Stimulated activated CD4-positive, alpha-beta T cell treated with anti-CD3 and anti-CD28 coated beads, Interleukin-2, amount 100 ng/mL, for 48 hours (primary cell): ENCODE measurements at places on chromosomes 3 and 15.

DNA sequence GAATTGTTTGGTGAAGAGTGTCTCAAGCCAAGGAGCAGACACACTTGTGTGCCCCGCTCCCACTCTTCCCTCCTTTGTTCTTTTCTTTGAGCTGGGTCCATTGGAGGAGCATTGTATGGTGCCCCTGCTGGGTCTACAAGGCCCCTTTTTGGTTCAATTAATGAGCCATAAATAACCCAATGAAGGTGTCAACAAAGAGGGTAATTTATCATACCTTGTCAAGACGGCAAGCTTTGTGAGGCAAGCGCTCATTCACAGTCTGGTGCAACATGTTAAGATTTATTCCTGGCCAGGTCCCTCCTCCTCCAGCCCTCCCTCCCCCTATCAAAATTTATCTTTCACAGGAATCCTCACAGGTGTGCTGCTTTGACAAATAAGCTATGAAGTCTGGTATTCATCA, 300.1 kb downstream of the RORA start:
- no peak for DNase-seq

DNA sequence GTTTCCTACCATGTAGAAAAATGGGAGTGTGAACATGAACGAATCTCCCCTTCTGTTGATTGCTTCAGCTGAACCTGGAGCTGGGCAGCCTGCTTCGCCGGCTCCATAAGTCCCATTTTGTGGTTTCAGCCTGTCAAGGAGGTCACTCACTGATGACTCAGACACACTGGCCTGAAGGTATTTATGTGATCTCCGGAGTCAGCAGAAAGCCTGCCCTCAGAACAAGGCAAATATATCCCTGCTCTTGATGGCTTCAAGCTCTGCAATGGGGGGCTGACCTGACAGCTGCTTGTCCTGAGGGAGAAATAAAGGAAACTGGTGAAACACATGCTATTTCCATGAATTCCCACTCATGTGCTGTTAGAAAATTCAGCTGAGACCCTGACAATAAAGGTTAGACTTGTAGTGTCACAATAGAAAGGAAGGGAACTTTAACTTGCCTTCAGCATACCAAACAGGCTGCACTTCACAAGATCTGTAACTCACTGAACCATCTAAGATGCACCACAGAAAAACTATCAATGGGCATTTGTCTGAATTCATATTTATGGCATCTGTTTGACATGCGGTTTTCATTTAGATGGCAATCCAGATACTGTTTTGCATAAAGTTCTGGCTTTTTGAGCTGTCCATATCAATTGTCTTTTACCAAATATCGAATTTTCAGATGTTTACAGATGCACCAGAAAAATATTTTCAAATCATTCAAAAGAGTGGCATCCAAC, 282.0 kb upstream of the VEPH1 start:
- no peak for DNase-seq

- no peak for DNase-seq
Measured at GRCh38 chr3:25094932-25095685, 333.0 kb upstream of the RARB start.

DNA sequence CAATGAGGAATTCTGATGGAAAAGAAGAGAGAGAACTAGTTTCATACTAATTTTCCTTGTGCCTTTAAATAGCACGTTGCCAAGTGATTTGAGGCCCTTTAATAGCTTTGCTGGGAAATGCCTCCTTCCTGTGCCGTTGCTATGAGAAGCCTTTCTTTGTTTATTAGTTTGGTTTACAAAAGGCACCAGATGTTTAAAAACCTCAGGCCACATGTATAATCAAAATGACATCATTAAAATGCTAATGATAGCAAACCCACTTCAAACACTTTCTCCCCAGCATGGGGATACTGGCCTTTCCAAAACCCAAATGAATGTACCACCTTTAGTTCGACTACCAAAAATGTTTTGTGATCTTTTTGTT, 50.0 kb upstream of the TBC1D23 start:
- DNase-seq: no peak

- no peak for DNase-seq
Measured at GRCh38 chr15:70491201-70491621, 272.1 kb downstream of the UACA start.

DNA sequence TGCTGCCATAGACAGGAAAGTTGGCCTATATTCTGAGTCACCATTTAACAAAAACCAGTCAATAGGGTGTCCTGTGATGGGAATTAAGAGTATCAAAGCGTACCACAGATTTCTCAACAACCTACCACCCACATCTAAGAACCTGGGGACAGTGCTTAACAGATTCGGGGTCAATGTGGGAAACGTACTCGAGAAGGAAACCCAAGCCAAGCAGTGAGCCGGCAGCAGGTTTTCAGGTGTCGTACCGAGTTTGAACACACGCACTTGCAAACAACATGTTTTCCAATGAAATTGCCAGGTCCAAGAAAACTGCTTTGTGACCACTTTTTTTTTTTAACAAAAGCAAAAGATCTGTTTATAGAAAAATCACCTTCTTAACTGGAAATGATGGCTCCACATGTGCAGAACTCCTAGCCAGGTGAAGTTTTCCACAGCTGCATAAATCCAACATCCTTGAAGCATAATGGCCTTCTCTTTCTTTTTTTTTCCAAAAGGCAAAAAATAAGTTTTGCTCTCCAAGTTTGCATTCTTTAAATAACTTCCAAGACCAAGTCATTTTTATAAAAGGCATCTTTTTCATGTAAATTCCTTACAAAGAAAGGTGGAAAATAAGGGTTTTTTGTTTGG, 45.7 kb downstream of the ADAMTS17 start:
- no peak for DNase-seq

DNA sequence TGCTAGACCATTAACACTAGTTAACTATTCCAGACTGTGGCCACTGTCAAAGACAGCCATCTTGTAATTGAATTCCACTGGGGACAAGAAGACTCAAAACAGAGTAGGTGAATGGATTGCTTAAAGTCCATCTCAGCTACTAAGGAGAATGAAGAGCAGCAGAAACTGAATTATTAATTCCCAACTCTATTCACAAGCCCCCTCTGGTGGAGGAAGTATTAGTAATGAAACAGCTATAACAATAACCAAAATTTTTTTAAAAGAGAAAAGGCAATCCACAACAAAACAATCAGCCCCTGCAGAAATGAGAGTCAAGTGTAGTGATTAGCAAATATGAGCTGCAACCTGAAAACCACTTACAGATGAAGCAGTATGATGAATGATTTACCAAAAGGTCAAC, 302.8 kb downstream of the FHIT start:
- DNase-seq: no peak

DNA sequence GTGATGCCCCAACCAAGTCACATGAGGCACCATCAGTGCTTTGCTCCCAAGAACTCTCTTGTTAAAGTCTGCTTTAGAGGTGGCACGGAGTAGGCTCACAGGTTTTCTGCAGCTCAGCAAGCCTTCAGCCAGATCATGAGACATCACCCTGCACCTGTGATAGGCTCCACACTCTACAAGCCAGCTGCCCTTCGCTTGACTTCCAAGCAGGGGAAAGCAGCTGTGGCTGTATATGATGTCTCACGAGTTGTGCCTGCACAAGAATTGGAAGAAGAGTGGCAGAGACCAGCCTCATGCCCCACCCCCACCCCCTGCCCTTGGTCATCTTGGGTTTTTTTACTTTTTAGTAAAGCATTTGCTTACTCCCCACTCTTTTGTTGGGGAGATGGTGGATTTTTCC, 22.5 kb downstream of the MRPS11 start:
- no peak for DNase-seq

GRCh38 chr15:59236394-59236793, 29.8 kb downstream of the LDHAL6B start:
- DNase-seq: no peak

- DNase-seq: no peak
Measured at GRCh38 chr15:71202712-71203111, 87.4 kb downstream of the THSD4 start.

DNA sequence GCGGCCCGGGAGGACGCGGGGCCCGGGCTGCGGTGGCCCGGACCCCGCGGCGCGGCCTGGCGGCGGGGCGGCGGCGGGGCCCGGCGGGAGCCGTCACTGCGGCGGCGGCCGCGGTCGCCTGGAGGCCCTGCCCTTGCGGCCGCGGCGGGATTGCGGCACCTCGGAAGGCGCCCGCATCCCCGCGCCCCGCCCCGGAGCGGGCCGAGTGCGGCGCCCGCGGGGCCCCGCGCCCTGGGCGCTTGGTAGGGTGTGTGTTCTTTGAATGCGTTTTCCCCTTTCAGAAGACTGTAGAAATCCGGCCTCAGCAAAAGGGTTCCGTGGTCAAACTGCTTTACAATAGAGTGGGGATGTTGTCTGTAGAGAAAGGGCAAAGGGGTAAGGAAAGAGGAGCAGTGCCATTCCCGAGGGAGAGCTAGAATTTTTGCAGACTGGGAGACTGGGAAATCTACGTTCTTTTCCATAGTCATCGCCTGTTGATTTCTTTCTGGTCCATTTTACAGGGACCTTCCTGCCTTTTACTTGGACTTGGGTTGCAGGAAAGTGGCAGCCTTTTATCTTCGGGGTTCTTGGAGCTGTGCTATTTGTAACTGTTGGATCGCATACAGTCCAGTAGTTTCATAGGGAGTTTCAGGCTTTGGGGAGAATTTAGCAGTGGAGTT, 630 bp downstream of the SNRK start:
- no peak for DNase-seq

- no peak for DNase-seq
Measured at GRCh38 chr3:24400015-24400414, 94.6 kb downstream of the THRB start.

GRCh38 chr15:62854420-62855084, 188.0 kb upstream of the TPM1 start:
- DNase-seq: no peak

DNA sequence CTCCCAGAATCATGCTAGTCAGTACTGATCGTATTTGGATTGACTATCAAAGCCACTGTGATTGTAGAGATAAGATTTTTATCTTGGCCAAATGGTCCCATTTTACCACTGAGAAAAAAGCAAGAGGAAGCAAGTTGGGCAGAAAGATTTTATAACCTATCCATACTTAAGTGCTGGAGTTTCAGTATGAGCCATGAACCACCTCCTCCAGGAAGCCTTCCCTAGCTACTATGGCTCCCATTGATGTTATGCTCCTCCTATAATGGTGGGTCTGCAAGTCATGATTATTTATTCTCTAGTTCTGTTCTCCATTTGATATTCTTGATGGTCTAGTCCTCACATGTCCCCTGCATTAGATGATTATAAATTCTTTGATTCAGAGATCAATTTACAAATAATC, 6.6 kb downstream of the MEGF11 start:
- no peak for DNase-seq

GRCh38 chr15:67775250-67775649, 50.1 kb upstream of the SKOR1 start:
- no peak for DNase-seq

DNA sequence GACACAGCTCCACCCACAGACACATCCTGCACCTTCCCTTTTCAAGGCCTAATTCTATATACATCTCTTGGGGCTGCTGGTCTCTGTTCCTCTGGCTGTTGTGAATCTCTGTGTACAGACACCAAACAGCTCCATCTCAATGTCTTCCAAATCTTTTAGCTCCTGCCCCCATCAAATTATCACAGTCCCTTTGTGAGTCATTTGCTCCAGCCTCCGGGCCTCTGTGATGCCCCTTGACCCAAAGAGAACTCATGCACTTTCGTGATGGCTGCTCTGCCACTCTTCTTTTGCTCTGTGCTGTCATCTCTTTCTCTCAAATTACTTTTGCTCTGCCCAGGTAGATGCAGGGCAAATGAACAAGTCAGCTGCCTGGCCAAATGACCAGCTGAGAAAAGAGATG, 369.0 kb upstream of the CDIN1 start:
- no peak for DNase-seq

- no peak for DNase-seq
Measured at GRCh38 chr3:176927706-176928581, 269.3 kb downstream of the TBL1XR1 start.

- no peak for DNase-seq
Measured at GRCh38 chr3:81735334-81735733, 26.1 kb downstream of the GBE1 start.

- no peak for DNase-seq
Measured at GRCh38 chr15:32956711-32957110, 237.8 kb downstream of the FMN1 start.

- no peak for DNase-seq
Measured at GRCh38 chr3:145383416-145383815, 777.6 kb downstream of the PLOD2 start.

- DNase-seq: no peak
Measured at GRCh38 chr3:167785790-167786189, 50.3 kb downstream of the SERPINI1 start.

DNA sequence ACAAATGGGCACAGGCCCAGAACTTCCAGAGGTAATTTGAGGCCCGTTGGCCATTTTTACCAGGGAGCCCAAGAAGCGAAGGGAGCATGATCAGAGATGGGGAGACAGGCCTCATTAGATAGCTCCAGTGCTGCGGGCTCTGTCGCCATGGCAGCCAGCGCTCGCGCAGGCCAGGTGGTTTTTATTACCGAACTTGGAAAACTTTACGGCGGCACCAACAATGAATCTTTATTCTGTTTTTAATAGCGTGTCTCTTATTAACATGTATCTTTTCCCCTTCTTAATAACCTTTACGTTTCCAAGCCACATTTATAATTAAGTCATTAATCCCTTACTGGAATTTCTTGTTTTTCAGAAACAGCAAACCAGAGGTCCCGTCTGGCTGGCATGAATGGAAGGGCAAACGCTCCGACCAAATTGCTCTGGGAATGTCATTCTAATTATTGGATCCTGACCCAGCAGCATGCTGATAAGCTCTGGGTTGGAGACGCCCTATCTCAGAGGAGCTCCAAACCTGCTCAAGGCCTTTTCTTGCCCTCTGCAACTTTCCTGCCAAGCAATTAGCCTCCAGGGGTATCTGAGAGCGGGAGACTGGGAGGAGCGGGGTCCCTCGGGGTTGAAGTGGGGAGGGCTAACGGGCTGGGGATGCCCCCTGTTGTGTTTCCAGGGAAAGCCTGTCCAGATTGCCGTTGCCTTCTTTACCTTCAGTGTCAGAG, 256.4 kb downstream of the TLE3 start:
- DNase-seq: no peak

- no peak for DNase-seq
Measured at GRCh38 chr15:28963711-28964081, 77.9 kb downstream of the APBA2 start.

GRCh38 chr3:146575636-146576035, 29.5 kb downstream of the PLSCR5 start:
- no peak for DNase-seq

DNA sequence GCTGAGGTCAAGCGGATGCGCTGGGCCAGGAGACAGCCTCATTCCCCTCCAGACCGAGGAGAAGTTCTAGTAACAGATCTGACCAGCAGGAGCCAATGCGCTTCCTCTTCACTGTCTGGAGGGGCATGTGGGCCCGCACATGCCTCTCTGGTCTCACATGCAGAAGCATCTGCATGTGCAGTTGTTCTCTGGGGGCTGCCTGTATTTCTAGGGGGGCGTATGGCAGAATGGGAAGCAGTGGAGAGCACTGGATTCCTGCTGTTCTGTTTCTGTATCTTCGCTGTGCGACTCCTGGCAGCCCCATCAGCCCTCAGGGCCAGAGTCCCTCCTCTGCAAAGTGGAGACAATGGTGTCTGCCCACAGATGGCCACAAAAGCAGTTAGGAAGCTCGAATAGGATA, 170.4 kb upstream of the IQSEC1 start:
- no peak for DNase-seq
